ENCODE measurements at places on chromosomes 3 and 15.

DNA sequence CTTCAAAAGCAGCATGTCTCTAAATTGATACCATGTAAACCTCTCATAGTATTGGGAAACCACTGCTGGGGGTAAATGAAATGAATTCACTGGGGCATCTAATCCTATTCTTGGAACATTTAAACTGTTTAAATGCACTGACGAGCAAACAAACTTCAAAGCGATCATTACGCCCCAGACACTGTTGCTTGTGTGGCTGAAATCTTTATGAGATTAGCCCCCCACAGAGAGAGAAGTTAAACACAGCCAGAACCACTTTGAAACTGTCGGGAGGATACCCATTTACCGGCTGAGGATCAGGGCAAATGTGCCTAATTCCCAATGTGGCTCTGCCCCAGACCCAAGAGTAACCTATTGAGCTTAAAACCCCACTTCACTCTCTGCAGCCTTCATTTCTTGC is 308.4 kb upstream of the CDIN1 start:
- DNase-seq: no peak

GRCh38 chr3:101038880-101039279 is 45.7 kb upstream of the ABI3BP start:
- no peak for DNase-seq

DNA sequence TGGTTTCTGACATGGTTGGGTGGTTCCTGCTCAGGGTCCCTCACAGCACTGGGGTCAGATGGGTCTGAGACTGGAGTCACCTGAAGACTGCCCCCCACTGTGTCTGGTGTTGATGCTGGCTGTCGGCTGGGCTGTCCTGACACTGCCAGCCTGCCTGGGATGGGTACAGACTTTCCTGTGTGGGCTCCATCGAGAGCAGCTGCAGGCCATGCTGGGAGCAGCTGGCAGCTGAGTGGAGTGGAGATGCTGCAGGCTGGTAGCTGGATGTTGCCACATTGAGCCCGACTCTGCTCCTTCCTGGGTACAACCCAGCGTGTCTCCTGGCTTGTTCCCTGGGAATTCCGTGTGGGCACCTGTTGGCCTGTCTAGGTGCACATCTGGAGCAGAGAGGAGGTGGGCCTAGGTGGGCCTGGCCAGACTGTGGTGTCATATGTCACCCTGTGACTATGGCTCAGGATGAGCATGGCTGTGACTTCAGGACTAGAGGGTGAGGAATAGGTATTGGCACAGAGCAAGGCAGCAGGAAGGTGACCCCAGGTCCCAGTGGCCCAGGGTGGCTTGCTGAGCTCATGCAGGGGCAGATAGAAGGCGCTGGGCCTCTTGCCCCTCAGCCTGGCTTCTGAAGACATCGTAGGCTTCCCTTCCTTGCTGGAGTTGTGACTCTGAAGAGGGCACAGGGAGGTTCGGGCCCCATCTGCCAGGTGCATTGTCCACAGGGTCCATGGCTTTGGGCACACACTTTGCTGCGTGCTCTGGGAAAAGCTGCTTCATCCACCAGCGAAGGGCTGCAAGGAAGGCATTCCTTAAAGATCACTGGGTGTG is 40.0 kb upstream of the PRR23E start:
- DNase-seq: no peak

- no peak for DNase-seq
Observed at GRCh38 chr3:107612664-107613084, 89.9 kb downstream of the BBX start.

- no peak for DNase-seq
Observed at GRCh38 chr15:58755350-58755749, 5.8 kb upstream of the ADAM10 start.

DNA sequence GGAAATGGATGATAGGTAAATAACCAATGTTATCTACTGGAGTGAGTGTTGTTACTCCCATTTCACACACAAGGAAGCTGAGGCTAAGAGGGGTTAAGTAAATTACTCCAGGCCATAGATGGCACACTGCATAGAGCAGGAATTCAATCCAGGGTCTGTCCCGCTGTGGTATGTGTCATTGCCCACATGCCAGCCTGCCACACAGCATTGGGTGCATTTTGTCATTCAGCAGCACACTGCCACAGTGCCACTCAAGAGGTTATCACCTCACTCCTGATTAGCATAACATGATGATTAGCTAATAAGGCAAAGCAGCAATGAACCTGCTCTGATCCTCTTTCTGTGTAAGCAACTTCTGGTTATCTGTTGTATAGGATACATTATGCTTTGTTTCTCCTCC is 157.4 kb upstream of the CTNNB1 start:
- no peak for DNase-seq

- no peak for DNase-seq
Observed at GRCh38 chr15:69624816-69625215, 172.2 kb downstream of the RPLP1 start.

- DNase-seq: no peak
Observed at GRCh38 chr15:36594556-36595090, 15.2 kb downstream of the CDIN1 start.

GRCh38 chr3:312911-313310 is 116.3 kb downstream of the CHL1 start:
- DNase-seq: no peak

DNA sequence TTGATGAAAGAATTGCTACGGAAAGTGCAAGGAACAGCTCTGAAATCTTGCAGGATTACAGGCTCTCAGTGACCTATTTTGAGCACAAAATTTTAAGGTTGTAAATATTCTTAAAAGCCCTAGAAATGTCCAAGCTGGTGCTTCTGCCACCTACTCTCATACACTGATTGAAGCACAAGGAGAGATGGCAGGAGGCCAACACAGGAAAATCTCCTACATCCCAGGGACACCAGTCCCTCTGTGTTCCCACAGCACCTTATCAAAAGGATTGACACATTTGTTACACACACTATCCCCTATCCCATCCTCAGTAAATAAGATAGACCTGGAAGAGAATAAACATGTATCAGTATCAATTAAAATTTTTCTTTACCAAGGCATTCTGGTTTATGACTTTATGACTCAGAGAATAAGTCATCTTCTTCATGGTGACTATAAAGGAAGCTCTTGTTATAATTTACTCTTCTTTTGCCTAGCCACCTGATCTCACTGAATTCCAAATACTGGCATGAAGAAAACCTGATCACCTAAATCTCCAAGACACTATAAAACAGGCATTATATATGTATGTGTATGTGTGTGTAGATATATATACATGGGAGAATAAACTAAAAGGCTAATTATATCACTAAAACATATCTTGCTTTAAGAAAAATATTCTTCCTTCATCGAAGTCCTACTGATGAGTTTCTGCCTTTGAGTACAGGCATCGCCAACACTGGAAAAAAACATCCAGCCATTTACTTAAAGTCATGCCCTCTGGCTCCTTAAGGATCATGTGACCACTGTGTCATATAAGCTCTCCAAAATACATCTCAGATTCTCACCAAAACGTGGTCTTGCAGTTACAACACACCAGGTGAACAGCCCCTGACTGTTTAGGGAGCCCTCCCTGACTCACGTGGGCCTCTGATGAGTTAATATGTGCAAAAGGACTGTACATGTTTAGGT is 208.1 kb upstream of the NR2F2 start:
- DNase-seq: no peak

GRCh38 chr3:13088028-13089006 is 15.1 kb upstream of the IQSEC1 start:
- no peak for DNase-seq

- DNase-seq: no peak
Observed at GRCh38 chr3:164806188-164806587, 272.1 kb downstream of the SI start.

- DNase-seq: no peak
Observed at GRCh38 chr3:24521420-24522145, 26.9 kb upstream of the THRB start.

GRCh38 chr3:11235385-11235784 is 36.8 kb upstream of the ATG7 start:
- DNase-seq: no peak
